CD14-positive monocyte (primary cell): ENCODE measurements at places on chromosomes 2 and 18.

GRCh38 chr2:108621087-108621559, 86.9 kb downstream of the LIMS1 start:
- no peaks in the 10 kb centered on the region for H3K36me3 ChIP-seq
- H3K27ac ChIP-seq = peak overlapping the region; percentile 66
- H3K4me3 ChIP-seq = no peak overlapping the region
- DNase-seq = peak; percentile 76

GRCh38 chr2:226981791-226982326, 146.0 kb downstream of the RHBDD1 start:
- H3K27ac ChIP-seq = no peak overlapping the region
- H3K4me3 ChIP-seq = no peak overlapping the region
- H3K4me1 ChIP-seq = no peaks in the 10 kb centered on the region
- no peaks in the 10 kb centered on the region for H3K36me3 ChIP-seq
- DNase-seq = no peak
- H3K27me3 ChIP-seq = no peaks in the 10 kb centered on the region

- no peaks in the 10 kb centered on the region for H3K36me3 ChIP-seq
- H3K27ac ChIP-seq = no peak overlapping the region
Observed at GRCh38 chr2:98751748-98752147, 20.8 kb upstream of the MGAT4A start.

DNA sequence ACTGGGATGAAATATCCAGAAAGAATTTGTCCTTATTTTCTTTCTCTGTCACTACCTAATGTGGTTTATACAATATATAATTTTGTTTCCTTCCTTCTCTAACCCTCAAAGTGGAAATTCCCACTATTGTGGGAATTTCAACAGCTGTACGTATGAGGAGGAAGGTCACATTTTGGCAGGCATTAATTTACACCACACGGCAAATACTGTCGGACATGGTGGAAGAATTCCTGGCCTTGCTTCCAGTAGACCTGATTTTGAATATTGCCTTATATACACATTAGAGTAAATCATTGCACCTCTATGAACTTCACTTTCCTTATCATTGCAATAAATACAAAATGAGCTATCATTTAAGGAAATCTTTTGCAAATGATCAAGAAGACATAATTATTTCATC, 358.1 kb upstream of the ETAA1 start:
- no peak overlapping the region for H3K4me3 ChIP-seq
- H3K27me3 ChIP-seq = no peaks in the 10 kb centered on the region
- no peaks in the 10 kb centered on the region for H3K36me3 ChIP-seq
- H3K27ac ChIP-seq = no peak overlapping the region
- no peak for DNase-seq

DNA sequence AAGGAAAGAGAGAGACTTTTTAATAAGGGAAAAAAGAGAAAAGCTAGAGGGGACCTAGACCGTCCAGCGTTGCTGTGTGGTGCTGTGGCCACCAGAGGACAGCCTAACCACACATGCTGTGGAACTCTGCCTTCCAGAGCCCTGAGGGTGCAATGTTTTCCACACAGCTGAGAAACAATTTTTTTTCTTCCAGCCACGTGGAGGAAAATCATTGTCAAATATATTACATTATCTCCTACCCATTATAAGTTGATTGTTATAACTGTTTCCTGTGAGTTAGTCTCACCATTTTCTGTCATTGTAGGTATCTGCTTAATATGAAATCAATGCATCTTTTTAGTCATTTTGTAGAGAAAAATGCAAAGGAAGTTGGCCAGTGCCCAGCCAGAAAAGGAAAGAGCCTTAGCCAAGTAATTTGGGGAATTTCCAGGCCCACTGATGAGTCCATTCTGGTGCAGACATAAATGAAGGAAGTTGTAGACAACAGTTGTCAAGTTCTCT, 5.9 kb upstream of the MRPL19 start:
- DNase-seq = peak; percentile 39
- no peaks in the 10 kb centered on the region for H3K4me1 ChIP-seq
- no peak overlapping the region for H3K4me3 ChIP-seq
- no peaks in the 10 kb centered on the region for H3K36me3 ChIP-seq

GRCh38 chr2:16058256-16058655, 117.9 kb downstream of the MYCN start:
- H3K36me3 ChIP-seq = no peaks in the 10 kb centered on the region
- no peak overlapping the region for H3K4me3 ChIP-seq
- no peak for DNase-seq
- H3K27ac ChIP-seq = no peak overlapping the region

DNA sequence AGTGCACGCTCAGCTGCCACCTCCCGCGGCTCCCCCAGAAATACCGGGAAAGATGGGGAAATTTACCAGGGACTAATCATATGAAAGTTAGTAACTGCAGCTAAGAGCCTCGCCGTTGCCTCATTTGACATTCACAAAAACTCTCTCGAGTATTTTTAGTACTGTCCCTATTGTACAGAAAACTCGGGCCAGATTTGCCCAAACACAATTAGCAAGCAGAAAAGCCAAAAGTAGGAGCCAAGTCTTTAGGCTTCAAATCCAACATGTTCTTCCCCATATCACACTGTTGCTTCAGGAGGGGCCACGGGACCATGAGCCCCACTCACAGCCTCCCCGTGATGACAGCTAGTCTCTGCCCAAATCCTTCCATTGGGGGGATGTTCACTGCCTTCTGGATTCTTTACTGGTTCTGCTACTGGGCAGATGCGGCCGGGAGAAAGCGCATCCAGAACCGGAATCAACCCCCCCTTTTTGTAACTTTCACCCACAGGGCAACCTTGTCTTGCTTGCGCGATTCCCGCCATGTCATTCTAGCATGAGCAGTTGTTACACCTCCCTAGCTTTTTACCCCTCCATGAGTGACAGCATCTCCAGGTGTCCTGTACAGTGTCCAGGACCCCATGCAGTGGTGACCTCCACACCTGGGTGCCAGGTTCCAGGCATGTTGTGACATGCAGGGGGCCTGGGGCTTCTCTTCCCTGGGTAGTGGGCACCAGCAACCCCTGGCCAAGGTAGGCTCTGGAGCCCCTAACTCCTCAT, 35.2 kb downstream of the CENPO start:
- no peak overlapping the region for H3K27ac ChIP-seq
- no peaks in the 10 kb centered on the region for H3K27me3 ChIP-seq
- H3K4me1 ChIP-seq = no peaks in the 10 kb centered on the region

GRCh38 chr18:54883816-54884604, 55.7 kb downstream of the RAB27B start:
- H3K4me3 ChIP-seq = no peak overlapping the region
- no peak overlapping the region for H3K27ac ChIP-seq
- no peak for DNase-seq
- no peaks in the 10 kb centered on the region for H3K4me1 ChIP-seq
- H3K27me3 ChIP-seq = no peaks in the 10 kb centered on the region
- no peaks in the 10 kb centered on the region for H3K36me3 ChIP-seq

DNA sequence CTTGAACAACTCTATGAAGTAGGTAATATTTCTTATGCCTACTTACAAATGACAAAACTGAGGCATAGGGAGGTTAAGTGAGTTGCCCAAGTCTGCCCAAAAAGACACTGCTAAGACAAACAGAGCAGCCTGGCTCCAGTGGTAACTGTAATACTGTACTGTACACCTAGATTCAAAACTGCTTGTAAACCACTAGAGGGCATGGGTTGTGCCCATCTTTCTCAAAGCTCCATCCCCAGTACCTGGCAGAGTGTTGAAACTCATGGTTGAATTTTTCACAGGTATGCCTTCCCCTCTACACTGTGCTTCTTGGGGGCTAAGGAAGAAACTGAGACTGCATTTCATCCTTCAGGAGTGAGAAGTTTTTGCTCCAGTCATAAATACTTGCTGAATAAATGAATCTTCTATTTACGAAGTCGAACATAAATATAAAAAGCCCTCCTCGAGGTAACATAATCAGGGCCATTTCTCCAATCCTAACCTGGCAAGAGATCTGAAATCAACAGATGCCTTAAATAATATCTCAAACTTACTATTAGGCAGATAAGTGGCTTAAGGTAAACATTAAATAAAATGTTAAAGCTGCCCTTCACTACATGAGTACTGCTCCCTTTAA, 2.0 kb downstream of the PPP4R1 start:
- H3K27me3 ChIP-seq = no peaks in the 10 kb centered on the region
- peaks cover 32% of the 10 kb centered on the region for H3K4me1 ChIP-seq
- DNase-seq = peak; percentile 52
- no peak overlapping the region for H3K4me3 ChIP-seq
- H3K27ac ChIP-seq = peak overlapping the region; percentile 32

DNA sequence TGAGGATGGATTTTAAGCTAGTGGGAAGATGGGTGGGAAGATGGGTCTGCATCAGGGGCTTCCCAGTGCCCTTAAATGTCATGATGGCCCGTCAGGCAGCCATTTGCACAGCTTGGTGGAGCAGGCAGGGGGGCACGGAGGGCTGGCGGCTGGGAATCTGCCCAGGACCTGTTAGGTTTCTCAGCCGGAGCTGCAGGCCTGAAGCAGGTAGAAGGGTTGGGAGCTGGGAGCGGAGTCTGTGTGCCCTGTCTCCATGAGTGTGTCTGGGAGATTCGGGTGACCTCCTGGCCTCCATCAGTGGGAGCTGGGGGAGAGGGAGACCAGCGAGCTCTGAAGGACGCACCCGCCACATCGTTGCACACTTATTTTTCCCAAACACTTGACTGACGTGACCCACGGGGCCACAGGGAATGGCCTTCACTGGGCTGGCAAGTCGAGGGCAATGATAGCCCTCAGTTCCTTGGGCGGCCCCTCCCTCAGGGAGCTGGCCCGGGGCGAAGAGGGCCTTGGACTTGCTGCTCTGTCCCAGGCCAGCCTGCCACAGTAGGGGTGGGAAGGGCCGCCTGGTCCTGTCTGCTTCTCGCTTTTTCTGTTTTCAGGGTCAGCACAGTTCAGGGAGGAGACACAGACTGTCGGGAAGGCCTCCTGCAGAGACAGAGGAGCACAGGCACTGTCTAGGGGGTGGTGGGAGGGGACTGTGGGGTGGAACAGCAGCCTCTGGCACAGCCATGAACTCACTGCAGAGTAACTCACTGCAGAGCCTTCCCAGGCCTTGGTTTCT, 236.8 kb downstream of the ZBTB7C start:
- peaks cover 6% of the 10 kb centered on the region for H3K4me1 ChIP-seq
- H3K4me3 ChIP-seq = no peak overlapping the region
- H3K27ac ChIP-seq = no peak overlapping the region
- no peaks in the 10 kb centered on the region for H3K36me3 ChIP-seq
- no peak for DNase-seq

DNA sequence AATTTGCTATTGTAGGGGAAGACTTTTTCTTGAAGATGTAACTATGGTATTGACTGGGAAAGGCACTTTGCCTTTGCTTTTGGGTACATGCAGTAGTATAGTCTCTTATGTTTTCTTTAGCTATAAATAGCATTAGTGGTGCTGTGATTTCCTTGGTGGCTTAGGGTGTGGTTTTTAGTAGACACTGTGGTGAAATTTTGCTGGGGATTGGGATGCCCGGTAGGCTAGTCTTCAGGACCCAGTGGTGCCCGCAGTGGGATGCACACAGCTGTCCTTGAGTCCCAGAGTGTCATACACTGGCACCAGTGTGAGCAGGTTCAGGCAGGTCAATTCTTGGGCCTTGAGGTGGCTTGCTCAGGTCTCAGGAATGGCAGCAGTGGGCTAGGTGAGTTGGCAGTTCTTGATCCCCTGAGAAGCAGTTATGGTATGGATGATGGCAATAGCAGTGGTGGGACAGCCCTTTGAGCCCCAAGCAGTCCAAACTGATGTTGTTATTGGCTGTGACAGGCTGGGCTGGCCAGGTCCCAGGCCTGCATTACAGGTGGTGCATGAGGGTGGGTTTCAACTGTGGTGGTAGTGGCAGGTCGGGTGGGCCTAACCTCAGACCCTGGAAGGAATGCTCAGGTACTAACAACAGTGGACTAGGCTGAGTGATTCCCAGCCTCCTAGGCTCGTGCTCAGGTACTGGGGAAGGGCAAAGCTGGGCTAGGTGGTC, 124.3 kb downstream of the XRCC5 start:
- no peak overlapping the region for H3K27ac ChIP-seq
- H3K4me3 ChIP-seq = no peak overlapping the region
- H3K4me1 ChIP-seq = no peaks in the 10 kb centered on the region
- H3K27me3 ChIP-seq = no peaks in the 10 kb centered on the region

- H3K4me1 ChIP-seq = no peaks in the 10 kb centered on the region
- no peaks in the 10 kb centered on the region for H3K36me3 ChIP-seq
- no peak overlapping the region for H3K27ac ChIP-seq
- H3K27me3 ChIP-seq = peaks cover 33% of the 10 kb centered on the region
Observed at GRCh38 chr2:130837175-130837810, 579 bp downstream of the ARHGEF4 start.

DNA sequence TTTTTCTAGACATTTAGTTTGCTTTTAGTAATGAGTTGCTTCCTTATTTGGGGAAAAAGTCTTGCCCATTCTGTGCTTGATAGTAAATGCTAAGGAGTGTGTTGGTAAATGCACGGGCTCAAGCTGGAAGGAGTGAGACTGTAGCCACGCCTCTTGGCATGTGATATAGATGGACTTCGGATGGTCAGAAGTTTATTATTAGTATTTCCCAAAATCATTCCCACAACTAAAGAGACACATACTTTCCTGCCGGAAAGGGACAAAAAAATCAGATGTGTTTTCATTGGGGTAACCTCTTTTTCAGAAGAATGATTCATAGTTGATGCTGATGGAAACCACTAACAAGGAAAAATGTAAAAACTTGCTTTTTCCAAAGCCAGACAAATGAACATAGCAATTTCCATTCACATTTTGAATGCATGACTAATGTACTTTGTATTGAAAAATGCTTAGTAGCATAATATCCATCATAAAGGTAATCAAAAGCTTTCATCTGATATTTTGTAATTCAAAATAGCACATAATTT, 133.2 kb downstream of the ZNF532 start:
- H3K4me3 ChIP-seq = no peak overlapping the region
- H3K4me1 ChIP-seq = no peaks in the 10 kb centered on the region
- H3K27me3 ChIP-seq = no peaks in the 10 kb centered on the region
- no peaks in the 10 kb centered on the region for H3K36me3 ChIP-seq
- DNase-seq = no peak
- no peak overlapping the region for H3K27ac ChIP-seq

DNA sequence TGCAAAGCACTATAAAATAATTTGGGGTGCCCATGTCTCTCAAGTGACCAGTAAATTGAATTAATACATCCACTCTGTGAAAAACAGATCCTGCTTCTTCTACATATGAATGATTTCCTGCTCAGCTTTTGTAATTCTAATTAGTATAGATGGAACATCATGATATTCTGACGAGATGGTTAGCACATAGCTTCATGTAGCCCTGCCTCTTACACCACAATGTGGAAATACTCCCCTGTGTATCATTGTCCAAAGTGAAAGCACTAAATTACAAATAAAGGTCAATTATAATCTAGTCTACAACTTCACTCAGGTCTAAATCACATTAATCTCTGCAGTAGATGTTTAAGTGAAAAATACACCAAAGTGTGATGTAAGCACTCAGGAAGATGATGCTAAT, 32.9 kb upstream of the SYT4 start:
- no peak for DNase-seq
- H3K4me1 ChIP-seq = no peaks in the 10 kb centered on the region
- H3K4me3 ChIP-seq = no peak overlapping the region
- H3K36me3 ChIP-seq = no peaks in the 10 kb centered on the region

DNA sequence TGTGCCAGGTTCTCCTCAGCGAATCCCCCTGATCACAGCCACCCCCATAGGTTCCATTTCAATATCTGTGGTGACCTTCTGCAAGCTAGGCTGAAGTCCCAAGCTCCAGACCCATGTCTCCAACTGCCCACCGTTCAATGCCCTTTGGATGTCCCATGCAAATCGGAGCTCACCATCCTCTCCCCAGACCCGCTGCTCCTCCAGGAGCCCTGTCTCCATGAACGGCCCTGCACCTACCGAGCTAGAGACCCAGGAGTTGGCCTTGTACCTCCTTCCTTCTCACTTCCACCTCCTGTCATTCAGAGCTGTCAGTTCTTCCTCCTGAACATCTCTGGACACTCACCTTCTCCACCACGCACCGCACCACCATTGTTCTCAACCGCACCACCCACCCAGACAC, 1.0 kb upstream of the FAHD2A start:
- no peak for DNase-seq
- no peaks in the 10 kb centered on the region for H3K27me3 ChIP-seq
- no peak overlapping the region for H3K27ac ChIP-seq
